Astrocyte (in vitro differentiated cells and primary cell): ENCODE measurements at places on chromosomes 1 and 21.

DNA sequence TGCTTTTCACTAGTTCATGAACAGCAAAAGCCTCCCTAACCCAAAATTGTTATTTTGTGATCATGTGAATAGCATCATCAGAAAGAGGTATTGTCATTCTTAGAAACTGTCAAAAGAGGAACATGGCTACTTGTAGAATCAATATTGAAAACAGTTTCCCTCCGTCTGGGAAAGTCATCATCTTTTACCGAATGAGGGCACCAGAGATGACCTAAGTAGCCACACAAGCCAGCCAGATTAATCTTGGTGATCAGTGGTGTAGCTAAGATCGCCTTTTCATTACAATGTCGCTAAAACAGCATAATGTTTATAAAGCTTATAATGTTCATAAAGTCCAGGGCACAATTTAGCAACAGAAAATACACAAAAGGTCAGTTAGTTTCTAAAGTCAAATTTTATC is 136.1 kb downstream of the SIPA1L2 start:
- no peak for DNase-seq

GRCh38 chr21:38498057-38498833 is at the start of gene ERG:
ERG (minus strand) TSS chr21:38498477; CDS start chr21:38498380, 97 bp downstream.
- no peak for DNase-seq

- DNase-seq, result peak; percentile 31
Measured at GRCh38 chr1:26417111-26417759, 6.6 kb downstream of the LIN28A start.

- DNase-seq, result no peak
Measured at GRCh38 chr21:36175771-36176565, 19.3 kb downstream of the DOP1B start.

- no peak for DNase-seq
Measured at GRCh38 chr1:10829965-10830515, 33.6 kb upstream of the CASZ1 start.

GRCh38 chr1:19251305-19252196 is at the start of the genes EMC1 and MRTO4:
EMC1 (minus strand) TSS chr1:19251524; CDS start chr1:19251509, 15 bp downstream.
MRTO4 (plus strand) TSS chr1:19251805; CDS start chr1:19251836, 31 bp downstream.
- DNase-seq, result peak; percentile 56
